Subcutaneous preadipocyte (primary cell): ENCODE measurements at places on chromosomes 3 and 15. TPM values are rescaled to one million over a fixed set of nuclear protein-coding genes. Genes with fewer than 3 reads are reported as not detected.

DYNLT2B gene
- 6.5 and 7.0 TPM in 2 replicates for total RNA-seq

ZDHHC19 gene
- total RNA-seq = not detected in 2 replicates

FBXO45 gene
- total RNA-seq = 7.0 and 14.7 TPM in 2 replicates

CCR8 gene
- total RNA-seq = not detected in 2 replicates
